Effector CD8-positive, alpha-beta T cell (primary cell): ENCODE measurements at places on chromosomes 3 and 15.

DNA sequence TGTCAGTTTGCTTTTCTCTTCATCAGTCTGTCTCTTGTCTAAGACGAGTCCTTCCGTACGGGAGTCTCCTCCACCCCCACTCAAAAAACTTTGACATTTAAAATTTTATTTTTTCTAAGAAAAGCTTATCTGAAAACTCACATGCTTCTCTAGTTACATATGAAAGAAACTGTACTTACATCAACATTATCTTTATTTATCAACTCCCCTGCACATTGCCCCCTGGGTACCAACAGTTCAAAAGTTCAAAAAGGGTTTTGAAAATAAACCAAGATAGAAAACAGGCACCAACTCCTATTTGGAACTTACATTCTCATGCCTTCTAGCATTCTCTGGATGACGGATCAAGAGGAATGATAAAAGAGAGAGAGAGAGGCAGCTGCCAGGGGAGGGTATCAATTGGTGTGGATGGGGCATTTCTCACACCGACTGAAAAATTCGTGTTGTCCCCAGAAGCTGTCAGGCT, 182.5 kb downstream of the FOXP1 start:
- DNase-seq: no peak

DNA sequence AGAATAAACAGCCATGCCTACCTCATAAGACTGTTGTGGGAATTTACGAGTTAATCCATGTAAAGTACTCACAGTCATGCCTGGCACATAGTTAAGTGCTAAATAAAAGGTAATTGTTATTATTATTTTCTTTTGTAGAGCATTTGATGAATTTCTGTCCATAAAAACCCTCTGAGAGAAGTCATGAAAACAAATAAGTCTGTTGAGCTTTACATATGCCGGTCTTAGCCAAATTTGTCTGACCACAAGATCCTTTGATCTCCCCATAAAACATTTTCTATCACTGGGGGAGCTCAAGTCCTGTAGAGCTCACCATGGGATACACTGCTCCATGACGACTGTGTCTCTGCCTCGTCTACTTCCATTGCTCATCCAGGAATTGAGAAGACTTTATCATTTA, 114.0 kb downstream of the MAGI1 start:
- DNase-seq: no peak

DNA sequence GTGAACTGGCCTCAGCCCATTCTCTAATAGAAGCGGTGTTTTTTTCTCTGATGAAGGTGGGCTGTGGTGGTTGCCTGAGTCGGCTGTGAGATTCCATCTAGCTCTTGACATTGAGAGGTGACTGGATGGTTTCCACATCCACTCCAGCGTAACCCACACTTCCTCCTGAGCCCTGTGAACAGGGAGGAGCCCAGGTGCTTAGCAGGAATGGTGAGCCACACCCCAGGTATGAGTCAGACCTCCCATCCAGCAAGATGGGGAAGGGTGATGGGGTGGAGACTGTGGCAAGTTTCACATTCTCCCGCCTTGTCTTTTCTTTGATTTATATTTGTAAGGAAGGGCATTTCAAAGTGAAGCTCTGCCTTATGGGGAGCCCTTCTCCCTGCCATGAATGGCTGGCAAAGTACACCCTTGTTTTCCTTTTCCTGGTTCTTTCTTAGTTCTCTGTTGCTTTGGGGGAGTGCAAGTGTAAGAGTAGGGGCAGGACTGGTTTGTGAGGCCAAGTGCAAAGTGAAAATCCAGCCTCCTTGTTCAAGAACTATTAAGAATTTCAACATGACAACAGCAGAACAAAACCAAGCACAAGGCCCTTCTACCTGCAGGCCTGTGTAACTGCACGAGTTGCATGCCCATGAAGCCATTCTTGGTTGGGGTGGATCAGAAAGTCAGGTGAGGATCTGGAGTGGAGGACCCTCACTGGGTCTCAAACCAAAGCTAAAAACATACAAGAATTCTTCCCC, 4.6 kb upstream of the TPRG1 start:
- no peak for DNase-seq

DNA sequence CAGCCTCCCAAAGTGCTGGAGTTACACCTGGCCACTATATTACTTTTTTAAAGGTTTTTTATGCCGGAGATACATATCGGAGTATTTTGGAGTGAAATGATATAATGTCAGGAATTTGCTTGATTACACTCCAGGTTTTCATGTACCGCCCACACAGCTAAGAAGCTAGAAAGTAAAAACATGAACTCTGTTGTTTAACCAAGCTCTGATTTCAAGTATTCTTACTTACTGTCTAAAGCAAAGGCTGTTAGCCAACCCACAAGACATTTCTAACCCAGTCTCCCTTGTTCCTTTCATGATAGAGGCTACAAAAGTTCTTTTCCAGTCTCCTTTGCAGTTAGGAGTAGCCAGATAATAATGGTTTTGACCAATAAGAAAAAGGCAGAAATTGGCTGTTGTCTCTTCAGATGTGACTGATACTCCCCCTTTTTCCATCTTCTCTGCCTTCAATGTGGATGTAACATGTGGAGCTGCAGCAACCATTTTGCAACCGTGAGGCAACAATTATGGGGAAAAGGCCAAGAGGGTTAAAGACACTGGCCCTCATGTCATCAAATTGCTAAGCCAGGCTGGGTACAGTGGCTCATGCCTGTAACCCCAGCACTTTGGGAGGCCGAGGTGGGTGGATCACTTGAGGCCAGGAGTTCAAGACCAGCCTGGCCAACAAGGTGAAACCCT, 6.1 kb upstream of the CP start:
- no peak for DNase-seq

DNA sequence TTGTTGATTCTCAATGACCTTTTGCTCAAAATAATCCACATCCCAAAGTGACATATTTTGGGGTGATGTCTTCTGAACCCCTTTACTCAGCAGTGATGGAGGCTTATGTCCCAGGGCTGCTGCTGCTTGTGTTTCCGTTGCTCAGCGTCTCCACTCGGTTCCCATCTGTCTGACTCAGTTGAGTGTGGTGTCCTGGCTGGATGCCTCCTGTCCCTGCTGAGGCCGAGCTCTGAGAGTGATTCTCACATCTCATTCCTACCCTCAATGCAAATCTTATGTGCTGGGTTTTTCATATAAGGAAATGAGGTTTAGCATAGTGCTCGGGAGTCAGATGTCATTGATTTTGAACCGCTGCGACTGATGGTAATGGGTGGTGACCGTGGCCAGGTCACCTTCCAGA, 247.4 kb downstream of the GABRG3 start:
- DNase-seq: no peak

DNA sequence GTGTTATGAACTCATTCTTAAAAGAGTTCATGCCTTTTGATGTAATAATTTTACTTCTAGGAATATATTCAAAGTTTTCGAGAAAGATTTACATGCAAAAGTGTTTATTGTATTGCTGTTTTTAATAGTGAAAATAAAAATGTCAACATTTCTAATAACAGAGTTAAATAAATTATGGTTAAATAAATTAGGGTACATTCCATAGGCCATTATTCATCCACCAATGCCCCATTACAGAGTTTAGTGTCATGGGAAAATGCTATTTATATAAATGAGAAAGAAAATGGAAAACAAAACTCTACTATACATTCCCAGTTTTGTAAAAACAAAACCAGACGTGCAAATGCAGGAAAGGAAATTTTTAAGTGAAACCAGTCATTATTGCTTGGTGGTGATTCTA, 538.1 kb upstream of the TBL1XR1 start:
- no peak for DNase-seq

DNA sequence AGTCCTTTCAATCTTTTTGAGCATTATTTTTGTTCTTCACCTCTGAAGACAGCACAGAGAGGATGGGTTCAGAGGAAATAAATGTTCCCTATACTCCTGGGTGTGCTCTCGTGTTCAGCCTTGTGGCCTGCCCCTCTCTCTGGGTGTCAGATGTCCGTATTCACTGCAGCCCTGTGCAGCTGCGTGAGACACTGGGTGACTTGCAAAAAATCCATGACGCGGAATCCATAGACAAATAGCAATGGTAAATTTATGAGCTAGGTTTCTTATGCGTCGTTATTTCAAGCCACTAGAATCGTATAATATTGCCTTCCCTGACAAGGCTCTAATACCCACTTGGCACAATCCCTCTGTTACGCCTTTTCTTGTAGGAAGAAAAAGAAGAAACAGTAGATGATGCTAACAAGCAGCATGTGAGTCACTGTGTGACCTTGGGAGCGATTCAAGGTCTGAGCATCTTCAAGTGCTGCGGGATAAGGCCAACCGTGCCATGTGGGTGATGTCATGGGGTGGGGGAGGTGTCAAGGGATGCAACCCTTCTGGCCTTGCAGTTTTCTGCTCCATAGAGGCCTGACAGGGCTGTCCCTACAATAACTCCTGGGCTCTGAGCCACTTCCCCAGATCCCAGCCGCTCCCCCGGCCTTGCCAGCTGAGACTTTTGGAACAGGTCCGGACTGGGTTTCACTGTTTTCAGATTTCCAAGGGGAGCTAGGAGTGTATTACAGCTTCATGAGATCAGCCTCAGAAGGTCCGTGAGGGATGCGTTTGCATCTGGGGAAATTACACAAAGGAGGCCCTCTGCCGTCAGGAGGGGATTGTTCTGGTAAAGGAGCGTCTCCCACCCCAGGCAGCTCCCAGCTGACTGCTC, 47.6 kb upstream of the POMGNT2 start:
- no peak for DNase-seq

DNA sequence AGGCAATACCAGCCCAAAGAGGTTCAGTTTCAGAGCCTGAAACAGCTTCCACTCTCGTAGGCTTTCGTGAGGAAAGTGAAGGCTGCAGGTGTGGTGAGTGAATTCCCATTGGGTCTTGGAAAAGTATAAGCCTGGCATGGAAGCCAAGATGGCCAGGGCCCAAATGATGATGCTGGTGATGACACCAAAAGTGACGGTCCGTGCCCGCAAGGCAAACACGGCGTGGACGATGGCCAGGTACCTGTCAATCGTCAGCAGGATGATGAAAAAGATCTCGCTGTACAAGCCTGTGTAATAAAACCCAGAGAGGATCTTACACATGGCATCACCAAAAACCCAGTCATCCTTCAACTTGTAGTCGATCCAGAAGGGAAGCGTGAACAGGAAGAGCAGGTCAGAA, 4.4 kb downstream of the CCR1 start:
- DNase-seq: no peak

GRCh38 chr3:139105154-139105702, 60.5 kb upstream of the PRR23C start:
- DNase-seq: no peak

- no peak for DNase-seq
Measured at GRCh38 chr3:149352556-149352955, 19.1 kb upstream of the TM4SF18 start.

GRCh38 chr3:55564726-55565125, 77.6 kb upstream of the WNT5A start:
- DNase-seq: no peak

GRCh38 chr15:100879464-100880138, at the start of gene ALDH1A3:
Gene ALDH1A3 (plus strand): TSS chr15:100879831. CDS start chr15:100879908, 77 bp downstream.
- DNase-seq: no peak

DNA sequence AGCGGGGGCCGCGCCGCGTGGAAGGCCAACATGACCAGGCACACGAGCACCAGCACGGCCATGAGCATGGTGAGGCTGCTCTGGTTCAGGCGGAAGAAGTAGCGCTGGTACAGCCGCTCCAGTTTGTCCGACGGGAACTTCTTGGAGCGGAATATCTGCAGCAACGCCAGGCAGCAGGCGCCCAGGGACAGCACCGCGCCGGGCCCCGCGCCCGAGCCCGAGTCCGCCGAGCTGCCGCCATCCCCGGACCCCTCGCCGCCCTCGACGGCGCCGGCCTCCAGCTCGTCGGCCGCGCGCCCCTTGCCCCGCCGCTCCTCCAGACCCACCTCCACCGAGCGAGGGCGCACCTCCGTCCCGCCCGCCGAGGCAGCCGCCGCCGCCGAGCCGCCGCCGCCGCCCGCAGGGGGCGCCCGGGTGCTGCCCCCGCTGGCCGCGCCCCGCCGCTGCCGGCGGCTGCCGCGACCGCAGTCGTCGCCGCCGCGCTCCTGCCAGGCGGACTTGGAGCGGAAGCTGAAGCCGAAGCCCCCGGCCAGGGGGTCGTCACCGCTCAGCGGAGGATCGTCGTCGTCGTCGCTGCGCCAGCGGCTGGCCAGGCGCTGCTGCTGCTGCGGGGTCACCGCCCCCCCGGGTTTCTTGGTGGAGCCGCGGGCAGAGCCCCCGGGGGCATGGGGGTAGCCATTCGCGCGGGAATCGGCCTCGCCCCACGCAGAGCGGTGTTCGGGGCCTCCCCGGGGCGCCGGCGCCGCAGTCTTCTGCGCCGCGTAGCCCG, 957 bp downstream of the ADCY5 start:
- DNase-seq: no peak

DNA sequence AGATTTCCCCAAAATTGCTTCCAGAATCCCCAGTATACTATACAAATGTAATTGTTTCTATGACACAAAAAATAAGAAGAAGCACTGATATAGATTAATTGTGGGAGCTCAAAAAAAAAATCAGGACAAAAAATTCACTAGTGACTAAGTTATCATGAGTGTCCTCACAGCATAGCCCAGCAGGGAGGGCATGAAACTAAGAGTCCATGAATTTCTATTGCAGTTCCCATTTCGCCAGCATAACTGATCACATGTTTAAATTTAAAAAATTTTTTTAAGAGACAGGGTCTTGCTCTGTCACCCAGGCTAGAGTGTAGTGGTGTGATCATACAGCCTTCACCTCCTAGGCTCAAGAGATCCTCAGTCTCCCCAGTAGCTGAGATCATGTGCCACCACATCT, 10.6 kb downstream of the NCEH1 start:
- no peak for DNase-seq

- no peak for DNase-seq
Measured at GRCh38 chr3:113105966-113106660, 105.2 kb upstream of the BOC start.

DNA sequence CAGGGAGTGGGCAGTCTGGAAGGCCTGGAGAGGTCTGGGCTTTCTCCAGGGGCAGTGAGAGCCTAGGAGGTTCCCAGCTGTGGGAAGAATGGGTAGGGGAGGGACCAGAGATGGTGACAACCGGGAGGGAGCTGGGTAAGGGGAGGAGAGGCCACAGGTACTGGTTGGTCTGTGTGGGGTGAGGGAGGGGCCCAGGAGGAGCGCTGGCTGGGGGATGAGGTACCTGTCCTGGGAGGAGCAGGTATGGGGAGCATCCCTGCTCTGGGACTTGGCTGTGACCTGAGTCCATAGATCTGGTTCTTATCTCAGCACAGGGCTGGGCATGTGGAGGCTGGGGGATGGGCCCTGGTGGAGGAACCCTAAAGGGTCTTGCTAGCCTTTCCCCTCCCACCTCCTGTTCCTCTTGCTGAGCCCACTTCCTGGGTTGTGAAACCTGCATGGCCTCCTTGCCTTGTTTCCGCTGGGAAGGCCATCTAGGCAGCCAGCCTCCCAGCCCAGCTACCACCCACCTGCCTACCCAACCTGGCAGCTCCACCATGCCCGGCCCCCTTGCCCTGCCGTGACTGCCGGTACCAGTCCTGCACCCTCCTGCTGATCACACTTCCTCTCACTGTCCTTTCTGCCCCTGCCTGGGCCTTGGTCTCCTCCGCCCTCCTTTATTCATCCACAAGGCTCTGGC, 11.0 kb downstream of the PRKCD start:
- no peak for DNase-seq

- DNase-seq: no peak
Measured at GRCh38 chr3:160450846-160451245, 1.3 kb upstream of the TRIM59 start.

- DNase-seq: no peak
Measured at GRCh38 chr15:50304836-50305235, 39.3 kb upstream of the HDC start.
